ENCODE measurements at places on chromosomes 3 and 15.

DNA sequence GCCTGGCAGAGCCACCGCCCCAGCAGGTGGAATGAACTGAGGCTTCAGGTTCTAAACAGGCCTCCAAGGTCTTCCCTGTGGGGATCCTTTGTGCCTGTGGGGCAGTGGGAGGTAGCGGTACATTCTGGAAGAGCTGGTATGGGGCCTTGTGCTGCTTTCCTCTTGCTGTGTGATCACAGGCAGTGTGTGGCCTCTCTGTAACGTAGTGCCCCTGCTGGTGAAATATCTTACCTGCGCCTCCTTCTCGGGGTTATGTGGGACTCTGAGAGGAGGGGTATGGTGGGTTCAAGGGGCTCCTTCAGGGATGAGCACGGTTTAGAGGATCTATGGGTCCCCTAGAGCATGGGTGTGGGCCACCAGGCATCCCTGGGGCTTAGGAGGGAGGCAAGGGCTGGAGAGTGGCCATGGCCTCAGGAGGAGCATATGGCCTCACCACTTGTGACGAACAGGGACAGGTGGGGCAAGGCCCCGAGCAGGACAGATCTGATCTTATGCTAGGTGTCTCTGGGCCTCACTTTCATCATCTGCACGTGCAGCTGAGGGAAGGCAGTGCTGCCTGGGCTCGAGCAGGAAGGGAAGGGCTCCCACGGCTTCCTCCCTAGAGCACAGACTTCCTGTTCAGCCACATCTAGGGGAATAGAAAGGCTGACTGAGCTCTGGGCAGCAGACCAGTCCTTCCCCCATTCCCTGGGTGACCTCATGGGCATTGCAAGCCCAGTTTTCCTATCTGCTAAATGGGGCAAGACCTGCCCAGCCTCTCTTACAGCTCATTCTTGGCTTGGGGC is 1.9 kb upstream of the ALS2CL start:
- peak; percentile 36 for DNase-seq

DNA sequence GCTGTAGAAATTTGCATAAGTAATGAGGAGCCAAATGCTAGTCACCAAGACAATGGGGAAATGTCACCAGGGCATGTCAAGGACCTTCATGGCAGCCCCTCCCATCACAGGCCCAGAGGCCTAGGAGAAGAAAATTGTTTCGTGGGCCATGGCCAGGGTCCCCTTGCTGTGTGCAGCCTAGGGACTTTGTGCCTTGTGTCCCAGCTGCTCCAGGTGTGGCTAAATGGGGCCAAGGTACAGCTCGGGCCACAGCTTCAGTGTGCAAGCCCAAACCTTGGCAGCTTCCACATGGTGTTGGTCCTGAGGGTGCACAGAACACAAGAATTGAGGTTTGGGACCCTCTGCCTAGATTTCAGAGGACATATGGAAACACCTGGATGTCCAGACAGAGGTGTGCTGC is 208.8 kb upstream of the TBC1D5 start:
- no peak for DNase-seq

DNA sequence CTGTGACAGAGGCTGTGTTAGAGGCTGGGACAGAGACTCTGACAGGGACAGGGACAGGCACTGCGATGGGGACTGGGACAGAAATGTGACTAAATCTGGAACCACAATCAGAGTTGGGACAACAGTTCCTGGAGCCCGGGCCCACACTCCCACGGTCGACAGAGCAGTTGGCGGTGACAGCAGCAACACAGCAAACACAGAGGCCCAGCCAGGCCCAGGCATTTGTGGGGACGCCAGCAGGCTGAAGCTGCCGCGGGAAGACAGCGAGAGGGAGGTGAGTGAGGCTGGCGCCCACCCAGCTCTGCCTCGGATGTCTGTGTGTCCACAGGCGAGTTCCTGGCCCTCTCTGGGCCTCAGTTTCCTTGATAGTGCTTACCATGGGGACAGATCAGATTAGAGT is 9.3 kb upstream of the HCN4 start:
- DNase-seq: no peak

DNA sequence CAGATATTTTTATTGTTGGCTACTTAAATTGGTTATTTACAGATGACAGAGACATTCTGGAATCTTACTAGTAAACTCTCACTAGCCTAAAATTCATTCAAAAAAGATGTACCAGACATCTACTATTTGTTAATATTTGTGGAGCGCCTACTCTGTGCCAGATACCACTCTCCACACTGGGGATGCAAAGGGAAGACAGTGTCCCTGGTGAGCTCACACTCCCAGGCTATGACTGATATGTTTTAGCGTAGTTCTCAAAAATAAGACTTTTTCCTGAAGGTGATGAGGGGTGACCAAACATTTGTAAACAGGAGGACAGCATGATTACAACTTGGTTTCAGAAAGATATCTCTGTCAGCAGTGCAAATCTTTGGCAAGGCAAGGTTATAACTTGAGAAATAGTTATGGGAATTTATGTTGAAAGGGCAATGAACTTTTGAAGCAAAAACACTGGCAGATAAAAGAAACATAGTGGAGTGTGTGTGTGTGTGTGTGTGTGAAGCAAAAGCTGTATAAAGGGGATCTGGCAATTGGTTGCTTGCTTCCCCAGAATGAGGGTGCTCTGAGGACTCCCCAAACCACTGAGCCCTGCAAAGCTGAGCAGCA is 51.2 kb downstream of the HACD2 start:
- DNase-seq: no peak
